Vagina (tissue), 2 donors: ENCODE measurements at places on chromosomes 13 and 19.

DNA sequence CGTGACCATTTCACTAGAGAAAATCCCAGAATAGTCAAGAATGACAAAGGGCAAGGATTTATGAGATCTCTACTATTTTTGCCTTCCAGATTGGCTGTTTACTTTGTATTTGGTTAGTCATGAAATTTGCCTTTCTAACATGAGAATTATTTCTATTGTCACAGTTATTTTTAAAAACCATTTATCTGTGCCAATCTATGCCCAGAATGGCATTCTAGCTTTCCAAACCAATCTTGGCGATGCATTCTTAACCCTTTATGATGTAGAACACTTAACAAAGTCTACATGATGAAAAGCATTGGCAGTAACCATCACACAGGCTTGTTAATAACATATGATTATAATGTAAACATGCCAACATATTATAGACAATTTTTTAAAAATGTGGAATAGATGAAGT, 65.2 kb downstream of the SCEL start:
- DNase-seq = no peak

DNA sequence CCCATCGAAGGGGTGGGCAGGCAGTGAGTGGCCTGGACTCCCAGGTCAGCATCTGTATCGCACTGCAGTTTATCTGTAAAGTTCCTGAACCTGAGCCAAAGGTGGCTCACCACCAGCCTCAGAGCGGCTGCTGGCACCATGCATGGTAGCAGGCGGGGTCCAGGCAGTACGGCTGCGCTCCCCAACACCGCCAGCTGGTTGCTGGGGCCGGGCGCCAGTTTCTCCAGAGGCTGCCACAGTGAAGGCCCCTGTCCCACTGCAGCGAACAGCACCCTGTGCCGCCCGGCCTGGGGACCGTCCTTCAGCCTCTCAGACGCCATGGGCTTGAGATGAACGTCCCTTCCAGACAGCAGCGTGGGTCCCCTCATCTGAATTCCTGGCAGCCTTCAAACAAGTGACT, 109.8 kb downstream of the KDM4B start:
- DNase-seq = no peak

GRCh38 chr13:40598569-40598968, 67.9 kb downstream of the FOXO1 start:
- DNase-seq = no peak

GRCh38 chr19:40219721-40220276, 1.6 kb upstream of the TTC9B start:
- DNase-seq = no peak

- DNase-seq = no peak
Measured at GRCh38 chr13:71618159-71618558, 248.8 kb downstream of the DACH1 start.
